NCI-H1092 (cell line): ENCODE measurements at places on chromosomes 13 and 19.

DNA sequence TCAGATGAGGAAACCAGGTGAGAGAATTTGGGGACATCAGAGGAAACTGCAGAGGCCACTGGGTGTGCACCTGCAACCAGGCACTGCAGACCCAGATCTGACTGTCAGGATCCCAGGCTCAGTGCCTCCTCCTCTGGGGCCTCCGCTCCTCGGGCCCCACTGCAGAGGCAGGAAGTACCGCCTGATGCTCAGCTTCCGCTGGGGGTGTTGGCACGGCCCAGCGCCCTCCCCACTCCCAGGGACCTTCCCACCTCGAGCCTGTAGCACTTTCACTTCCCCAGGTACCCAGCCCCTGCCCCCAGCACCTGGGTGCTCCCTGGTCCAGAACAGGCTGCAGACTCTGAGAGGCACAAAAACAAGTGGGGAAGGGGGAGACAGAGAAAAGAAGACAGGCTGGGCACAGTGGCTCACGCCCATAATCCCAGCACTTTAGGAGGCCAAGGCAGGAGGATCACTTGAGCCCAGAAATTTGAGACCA, 1.4 kb upstream of the CD37 start:
- DNase-seq, result no peak

DNA sequence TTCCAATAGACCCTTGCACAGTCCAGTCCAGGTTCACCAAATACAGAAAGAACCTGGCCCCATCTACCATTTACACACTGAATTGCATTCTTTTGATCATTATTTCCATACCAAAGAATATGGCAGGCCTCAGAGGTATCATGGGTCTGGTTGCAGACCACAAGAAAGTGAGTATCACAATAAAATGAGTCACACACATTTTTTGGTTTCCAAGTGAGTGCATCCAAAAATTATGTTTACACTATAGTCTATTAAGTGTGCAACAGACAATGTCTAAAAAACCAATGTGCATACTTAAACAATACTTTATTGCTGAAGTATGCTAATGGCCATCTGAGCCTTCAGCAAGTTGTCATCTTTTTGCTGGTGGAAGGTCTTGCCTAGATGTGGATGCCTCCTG, 105.3 kb downstream of the SPACA7 start:
- DNase-seq, result no peak

DNA sequence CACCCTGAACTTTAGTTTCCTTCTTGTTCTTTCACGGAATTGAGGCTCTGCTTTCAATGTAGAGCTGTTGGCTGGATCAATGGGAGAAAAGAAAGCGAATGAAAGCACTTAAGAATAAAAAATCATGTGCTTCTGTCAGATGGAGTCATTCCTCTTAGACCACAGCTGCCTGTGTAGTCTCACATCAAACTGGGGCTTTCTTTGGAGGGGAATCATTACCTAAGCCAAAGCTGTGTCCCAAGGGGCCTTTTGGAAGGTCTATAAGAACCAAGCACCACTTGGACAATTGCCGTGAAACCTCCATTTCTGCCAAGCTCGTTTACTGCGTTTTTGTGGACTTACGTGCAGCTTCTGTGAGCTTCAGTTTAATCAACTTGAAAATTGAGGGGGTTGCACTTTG, 44.2 kb upstream of the RNF113B start:
- DNase-seq, result peak; percentile 93

DNA sequence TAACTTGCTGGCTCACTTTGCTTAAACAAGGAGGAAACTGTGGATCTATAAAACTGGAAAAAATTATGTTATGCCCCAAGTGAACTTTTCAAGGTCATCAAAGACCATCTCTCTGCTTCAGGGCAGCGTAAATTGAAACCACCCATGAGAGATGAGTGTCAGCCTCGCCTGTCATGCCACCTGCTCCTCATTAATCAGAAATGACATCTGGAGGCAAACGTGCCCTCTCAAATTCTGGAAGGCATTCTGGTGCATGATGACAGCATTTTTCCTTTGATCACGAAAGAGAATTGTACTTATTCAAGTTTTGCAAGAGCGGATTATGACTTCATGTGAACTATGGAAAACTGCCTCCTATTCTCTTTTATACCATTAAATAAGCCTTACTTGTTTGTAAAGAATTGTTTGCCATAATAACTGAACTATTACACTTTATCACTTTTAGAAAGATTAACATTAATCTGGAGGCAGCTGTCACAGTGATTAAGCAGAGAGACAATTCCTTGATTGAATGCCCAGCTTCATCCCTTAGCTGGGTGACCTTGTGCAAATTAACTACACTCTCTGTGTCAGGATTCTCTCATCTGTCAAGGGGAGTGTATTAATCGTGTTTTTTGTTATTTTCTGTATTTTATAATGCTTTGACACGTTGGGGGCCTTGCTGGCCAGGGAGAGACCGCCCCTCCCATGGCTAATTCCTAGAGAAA, 17.0 kb upstream of the SACS start:
- peak; percentile 15 for DNase-seq

DNA sequence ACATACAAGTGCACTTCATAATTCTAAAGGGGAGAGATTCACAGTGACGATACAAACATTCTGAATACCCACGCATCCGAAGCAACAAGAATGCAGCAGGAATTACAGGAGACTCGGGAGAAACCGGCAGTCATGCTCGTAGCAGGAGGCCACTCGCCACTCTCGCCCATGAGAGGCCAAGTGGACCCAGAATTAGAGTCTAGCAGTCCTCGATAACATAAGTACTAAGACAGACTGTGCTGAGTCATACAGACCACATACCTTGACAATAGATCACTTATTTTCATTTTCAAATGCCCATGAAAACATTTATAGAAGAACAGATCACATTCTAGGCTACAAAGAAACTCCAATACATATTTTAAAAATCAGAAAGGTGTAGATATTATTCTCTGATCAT, 299.1 kb upstream of the TSHZ3 start:
- no peak for DNase-seq

DNA sequence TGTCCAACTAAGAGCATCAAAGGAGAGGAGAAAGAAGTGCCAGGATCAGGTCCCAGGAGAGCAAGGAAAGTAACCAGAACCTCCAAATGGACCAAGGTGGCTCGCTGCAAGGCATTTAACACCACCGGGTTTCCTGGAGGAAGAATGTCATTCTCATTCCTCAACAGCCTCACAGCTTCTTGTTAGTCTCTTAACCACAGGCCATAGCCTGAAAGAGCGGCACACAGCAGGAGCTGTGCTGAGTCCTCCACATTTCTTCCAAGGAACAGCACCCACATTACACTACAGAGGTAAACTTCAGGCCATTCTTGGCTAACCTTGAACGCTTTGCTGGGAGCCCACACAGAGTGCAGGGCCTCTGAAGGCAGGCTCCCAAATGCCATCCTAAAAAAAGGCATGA, 23.6 kb downstream of the DOCK9 start:
- DNase-seq, result no peak

DNA sequence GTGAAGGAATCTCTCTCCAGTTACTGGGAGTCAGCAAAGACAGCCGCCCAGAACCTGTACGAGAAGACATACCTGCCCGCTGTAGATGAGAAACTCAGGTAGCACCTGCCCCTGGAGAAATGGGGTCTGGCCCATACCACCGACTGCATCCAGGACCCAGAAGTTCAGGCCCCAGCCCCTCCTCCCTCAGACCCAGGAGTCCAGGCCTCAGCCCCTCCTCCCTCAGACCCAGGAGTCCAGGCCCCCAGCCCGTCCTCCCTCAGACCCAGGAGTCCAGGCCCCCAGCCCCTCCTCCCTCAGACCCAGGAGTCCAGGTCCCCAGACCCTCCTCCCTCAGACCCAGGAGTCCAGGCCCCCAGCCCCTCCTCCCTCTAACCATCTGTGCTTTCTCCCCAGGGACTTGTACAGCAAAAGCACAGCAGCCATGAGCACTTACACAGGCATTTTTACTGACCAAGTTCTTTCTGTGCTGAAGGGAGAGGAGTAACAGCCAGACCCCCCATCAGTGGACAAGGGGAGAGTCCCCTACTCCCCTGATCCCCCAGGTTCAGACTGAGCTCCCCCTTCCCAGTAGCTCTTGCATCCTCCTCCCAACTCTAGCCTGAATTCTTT, 3.0 kb downstream of the APOC2 start:
- no peak for DNase-seq

- no peak for DNase-seq
These were observed 24.3 kb downstream of the LAIR2 start for GRCh38 chr19:54526972-54527371.

GRCh38 chr13:72205773-72206172, 338.8 kb upstream of the DACH1 start:
- DNase-seq, result no peak

DNA sequence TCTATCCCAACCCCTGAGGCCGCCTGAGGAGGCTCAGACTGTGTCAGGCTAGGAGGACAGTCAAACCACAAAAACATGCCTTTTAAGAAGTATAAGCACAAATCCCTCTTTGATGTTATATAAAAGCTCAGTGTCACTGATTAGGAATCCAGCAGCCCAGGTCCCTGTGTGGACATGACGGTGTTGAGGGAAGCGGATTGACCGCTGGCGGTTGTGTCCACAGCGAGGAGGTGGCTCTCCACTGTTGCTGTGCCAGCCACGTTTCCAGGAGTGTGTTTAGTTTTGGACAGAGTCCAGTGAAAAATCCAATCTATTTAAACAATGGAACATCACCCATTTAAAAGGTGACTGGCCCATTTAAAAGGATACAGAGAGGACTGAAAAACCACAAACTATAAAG, 7.5 kb upstream of the GJA3 start:
- DNase-seq, result no peak

- no peak for DNase-seq
These were observed 56.6 kb downstream of the TBC1D4 start for GRCh38 chr13:75425216-75426009.

DNA sequence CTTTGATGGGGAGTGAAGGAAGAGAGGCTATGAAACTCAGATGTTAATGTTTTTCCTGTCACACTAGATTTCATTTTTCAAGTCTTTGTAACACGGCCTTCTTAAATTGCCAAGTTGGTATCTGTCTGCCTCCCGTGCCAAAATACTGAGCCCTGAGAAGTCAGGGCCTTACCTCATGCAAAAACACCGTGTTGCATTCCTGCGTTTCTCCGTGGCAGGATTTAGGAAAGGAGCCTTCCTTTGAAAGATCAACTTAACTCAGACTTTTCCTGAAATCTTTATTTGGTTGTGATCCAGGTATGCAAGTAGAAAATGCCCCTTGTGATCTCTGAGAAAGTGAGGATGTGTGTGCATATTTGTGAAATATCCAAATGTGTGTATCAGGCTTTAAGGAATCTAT, 1291.0 kb upstream of the SLC10A2 start:
- no peak for DNase-seq
